ENCODE measurements at places on chromosomes 16 and 17. TPM values are rescaled to one million over a fixed set of nuclear protein-coding genes. Genes with fewer than 3 reads are reported as not detected.

GRCh38 chr17:64443086-64443760 is 5.7 kb upstream of the MILR1 start:
- no peak for DNase-seq

- DNase-seq: no peak
These were observed 6.3 kb downstream of the TPPP3 start for GRCh38 chr16:67386861-67387455.

GRCh38 chr17:40915199-40915661 is 22.2 kb downstream of the KRT23 start:
- no peak for DNase-seq

- DNase-seq: no peak
These were observed 33.8 kb downstream of the FA2H start for GRCh38 chr16:74740795-74741304.

- no peak for DNase-seq
These were observed 214.3 kb upstream of the TBX2 start for GRCh38 chr17:61185385-61185784.

DNA sequence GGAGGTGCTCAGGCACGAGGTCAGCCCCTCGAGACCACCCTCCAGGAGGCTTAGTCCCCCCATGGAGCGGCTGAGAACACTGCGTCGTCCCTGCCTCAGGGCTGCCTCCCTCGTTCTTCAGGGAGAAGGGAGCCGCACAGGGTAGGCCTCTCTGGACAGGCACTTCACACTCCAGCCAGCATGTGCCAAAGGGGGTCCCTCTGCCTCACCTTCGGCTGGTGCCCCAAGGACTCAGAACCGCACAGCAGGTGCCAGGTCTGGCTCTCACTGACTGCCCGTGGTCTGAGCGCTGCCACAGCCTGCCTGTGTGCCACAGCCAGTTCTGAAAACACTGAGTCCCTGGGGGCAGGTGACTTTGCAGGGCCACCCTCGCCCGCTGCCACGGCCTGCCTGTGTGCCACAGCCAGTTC is 7.1 kb downstream of the P2RX5 start:
- no peak for DNase-seq

DNA sequence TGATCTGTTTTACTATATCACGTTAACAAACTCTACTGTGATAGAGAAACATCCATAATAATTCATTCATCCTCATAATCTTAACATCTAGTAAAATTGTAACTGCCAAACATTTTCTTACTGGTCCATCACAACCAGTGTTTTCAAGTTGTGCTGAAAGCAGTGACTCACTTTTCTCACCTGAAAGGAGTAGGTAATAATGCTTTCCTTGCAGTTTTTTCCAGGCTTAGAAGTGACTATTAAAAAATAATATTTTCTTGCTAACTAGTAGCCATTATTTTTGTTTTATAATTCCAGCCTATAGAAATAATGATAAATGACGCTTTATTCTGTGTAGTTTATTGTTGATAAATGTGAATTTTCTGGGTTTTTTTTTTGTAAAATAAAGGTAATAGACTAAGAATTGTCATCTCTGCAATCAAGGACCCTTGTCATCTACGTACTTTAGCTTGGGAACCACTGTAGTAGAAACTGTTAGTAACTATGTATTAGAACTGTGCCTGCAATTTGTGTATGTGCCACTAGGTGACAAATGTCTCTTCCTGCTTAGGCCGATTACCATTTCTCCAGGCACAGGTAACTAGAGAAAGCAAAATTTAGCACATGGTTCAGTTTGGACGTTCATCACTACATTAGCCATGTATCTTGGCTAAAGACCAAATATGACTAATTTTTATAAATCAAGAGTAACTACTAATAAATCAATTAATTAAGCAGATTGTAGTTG is 409.4 kb upstream of the ERCC4 start:
- no peak for DNase-seq

GRCh38 chr16:70805787-70806186 is 4.8 kb upstream of the VAC14 start:
- no peak for DNase-seq

DNA sequence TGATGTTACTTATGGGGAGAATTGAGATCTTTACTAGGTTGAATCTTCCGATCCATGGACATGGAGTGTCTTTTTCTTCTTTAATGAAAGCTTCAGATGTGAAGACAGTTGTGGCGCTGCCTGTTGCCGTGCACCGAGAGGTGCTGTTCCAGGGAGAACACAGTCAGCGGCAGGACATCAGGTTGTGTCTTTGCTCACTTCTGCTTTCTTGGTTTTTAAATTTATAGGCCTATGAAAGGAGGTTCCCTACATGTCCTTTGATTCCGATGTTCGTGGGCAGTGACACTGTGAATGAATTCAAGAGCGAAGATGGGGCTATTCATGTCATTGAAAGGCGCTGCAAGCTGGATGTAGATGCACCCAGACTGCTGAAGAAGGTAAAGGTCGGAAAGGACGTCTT is 49.8 kb downstream of the SEC14L1 start:
- DNase-seq: no peak

DNA sequence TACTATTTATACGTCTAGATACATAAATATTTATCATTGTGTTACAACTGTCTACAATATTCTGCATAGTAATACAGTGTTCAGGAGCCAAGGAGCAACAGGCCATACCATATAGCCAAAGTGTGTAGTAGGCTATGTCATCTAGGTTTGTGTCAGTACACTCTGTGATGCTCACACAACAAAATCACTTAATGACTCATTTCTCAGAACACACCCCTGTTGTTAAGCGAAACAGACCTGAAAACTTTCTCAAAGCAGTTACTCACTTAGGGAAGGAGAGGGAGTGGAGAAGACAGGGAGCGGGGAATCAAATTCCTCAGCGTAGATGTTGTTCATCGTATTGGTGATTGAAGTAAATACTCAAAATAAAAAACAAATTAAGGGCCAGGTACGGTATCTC is 269.5 kb downstream of the STX8 start:
- DNase-seq: no peak

DNA sequence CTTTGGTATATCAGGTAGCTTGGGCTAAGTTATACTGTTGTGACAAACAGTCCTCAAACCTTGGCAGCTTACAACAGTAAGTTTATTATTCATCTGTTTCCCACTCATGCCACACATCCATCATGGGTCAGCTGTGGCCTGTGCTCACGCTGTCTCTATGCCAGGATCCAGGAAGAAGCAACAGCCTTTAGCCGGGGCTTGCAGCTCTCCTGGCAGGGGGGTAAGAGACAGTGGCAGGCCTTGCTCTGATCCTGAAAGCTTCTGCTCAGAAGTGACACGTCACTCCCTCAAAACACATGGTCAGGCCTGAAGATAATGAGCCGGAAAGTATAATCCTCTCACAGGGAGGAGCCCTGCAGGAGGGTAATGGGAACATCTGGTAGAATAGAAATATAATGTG is 377.6 kb downstream of the CPPED1 start:
- DNase-seq: no peak

DNA sequence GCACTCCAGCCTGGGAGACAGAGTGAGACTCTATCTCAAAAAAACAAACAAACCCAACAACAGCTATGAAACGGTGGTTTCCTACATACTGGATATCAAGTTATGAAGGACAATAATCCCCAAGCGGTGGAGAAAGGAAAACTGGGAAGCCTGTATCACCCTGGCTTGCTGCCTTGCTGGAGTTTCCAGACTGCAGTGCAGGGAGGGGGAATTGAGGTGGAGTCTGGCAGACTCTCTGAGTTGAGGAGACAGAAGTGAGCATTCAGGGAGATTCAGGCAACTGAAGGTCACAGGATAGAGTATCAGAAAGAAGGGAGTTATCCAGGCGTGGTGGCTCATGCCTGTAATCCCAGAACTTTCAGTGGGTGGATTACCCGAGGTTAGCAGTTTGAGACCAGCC is 11.9 kb downstream of the QRICH2 start:
- no peak for DNase-seq

GRCh38 chr17:333626-334396 is 18.8 kb downstream of the RPH3AL start:
- DNase-seq: no peak

DNA sequence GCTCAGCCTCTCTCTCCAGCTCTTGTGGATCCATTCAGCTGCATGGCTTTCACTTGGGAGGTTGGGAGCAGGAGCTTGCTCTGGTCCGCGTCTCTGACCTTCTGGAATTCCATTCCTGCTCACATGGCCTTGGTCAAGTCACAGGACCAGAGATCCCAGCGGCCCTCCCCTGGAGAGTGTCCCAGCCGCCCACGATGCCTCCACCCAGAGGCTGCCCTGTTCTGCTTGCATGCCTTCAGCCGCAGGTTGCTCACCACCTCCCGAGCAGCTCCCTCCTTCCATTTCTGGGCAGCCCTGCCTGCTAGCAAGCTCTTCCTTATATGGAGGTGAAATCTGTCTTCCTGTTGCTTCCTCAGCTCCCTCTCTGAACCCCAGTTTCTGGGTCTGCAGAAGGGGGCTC is 32.6 kb downstream of the RAI1 start:
- no peak for DNase-seq

- DNase-seq: no peak
These were observed 724.9 kb upstream of the SOX9 start for GRCh38 chr17:71395901-71396300.

DNA sequence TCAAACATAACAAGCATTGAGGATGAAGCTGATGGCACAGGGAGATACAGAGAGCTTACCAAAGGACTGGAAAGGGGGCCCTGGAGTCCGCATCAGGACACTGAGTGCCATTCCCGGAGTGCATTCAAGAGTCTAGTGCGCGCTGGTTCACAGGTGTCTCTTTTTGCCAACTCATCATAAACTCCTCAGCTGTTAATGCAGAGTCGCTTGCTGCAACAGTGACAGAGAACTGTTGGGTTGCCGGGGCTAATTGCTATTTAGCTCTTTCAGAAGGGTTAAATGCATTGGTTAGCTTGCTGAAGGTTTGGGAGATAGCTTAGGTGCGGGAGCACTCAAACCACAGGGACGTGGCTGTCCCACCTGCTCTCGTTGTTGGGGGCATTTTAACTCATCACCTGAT is 1091.6 kb upstream of the EEF2KMT start:
- no peak for DNase-seq

GRCh38 chr16:55439101-55439690 is 39.8 kb upstream of the MMP2 start:
- no peak for DNase-seq

DNA sequence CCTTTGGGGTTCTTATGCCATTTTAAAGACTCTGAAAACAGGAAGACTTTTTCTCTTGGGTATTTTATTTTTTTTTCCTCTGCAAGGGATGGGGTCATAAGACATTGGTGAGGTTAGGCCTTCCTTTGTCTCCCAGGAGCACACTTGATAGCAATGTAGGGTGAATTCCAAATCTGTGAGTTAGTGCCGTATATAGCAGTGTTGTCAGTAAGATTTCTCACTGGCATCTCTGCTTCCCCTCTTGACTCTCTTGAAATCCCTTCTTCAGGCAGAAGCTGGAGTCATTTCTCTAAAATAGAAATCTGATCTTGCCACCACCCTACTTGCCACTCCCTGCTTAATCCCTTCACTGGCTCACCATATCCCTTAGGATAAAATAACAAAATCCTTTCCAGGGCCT is 529.7 kb downstream of the WWOX start:
- no peak for DNase-seq

DNA sequence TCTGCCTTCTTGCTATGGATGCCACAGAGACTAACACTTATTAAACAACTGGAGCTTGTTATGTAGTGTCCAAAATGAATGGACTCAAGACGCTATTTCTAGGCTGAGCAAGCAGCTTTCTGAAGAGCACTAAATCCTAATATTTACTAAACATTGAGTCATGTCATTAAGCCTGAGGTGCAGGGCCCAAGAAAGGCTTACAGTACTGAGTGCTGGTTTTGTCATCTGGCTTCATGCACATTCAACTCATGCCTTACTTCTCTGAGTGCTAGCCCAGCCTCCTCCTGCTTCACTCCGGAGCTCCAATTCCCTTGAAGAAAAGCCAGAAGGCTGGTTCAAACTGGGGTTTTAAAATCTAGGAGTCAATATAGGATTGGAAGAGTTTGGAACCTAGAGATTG is 363.3 kb upstream of the CDH5 start:
- no peak for DNase-seq

The GPRC5C gene
- total RNA-seq: 0.18 TPM

The RND2 gene
- total RNA-seq: 0.12 TPM

The CLEC18B gene
- total RNA-seq: 2.4 TPM

The FXR2 gene
- 22.3 TPM for total RNA-seq

The KRT36 gene
- total RNA-seq: not detected

The GLYR1 gene
- total RNA-seq: 91.9 TPM

The AANAT gene
- total RNA-seq: not detected

The RAB34 gene
- total RNA-seq: 8.3 TPM

The ASPHD1 gene
- total RNA-seq: not detected

The TBC1D3G gene
- 0.75 TPM for total RNA-seq

All from T-helper 17 cell (primary cell).